PC-9 (cell line): ENCODE measurements at places on chromosomes 1 and 21. TPM values are rescaled to one million over a fixed set of nuclear protein-coding genes. Genes with fewer than 3 reads are reported as not detected.

The KIF21B gene
- 1.9 and 3.7 TPM in 2 replicates for total RNA-seq

- no peak overlapping the region for H3K27ac ChIP-seq
- H3K27me3 ChIP-seq = no peaks in the 10 kb centered on the region
- H3K4me1 ChIP-seq = no peaks in the 10 kb centered on the region
- DNase-seq = no peak
- no peak overlapping the region for H3K4me3 ChIP-seq
Measured at GRCh38 chr1:59415881-59416280, 119.0 kb downstream of the FGGY start.

GRCh38 chr21:36379251-36379650 is 5.9 kb upstream of the CHAF1B start:
- no peaks in the 10 kb centered on the region for H3K36me3 ChIP-seq
- no peak overlapping the region for H3K27ac ChIP-seq
- H3K4me3 ChIP-seq = no peak overlapping the region
- DNase-seq = no peak

GRCh38 chr21:15119486-15119885 is 54.7 kb upstream of the NRIP1 start:
- H3K36me3 ChIP-seq = no peaks in the 10 kb centered on the region
- no peaks in the 10 kb centered on the region for H3K27me3 ChIP-seq
- DNase-seq = no peak
- no peak overlapping the region for H3K4me3 ChIP-seq
- no peak overlapping the region for H3K27ac ChIP-seq
- H3K4me1 ChIP-seq = peaks cover 15% of the 10 kb centered on the region

DNA sequence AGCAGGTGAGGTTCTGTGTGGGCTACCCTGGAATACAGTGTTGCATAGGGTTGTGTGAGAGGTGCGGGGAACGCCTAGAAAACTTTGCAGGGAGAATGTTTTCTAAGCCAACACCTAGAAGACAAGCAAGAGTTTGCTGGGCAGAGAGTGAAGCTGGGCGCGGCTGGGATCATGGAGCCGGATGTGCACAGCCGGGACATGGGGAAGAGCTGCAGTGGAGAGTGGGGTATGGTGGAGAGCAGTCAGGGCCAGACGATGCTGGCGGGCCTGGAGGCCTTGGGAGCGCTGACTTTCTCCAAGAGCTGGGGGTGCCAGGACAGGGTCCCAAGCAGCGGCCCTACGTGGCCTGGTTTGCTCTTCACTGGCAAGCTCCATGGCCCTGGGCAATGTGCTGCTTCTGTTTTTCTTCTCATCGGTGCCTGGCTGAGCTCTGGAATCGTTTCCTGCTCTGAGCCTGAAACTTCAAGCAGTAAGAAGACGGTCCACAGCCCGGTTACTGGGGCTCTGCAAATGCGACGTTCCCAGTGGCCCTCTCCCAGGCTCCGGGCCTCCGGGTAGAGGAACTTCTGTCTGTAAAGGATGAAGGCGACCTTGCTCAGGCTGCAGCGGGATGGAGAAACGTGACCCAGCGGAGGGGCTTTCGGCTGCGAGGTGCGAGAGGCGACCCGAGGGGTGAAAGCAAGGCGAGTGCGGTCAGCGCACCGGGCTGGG is 51.9 kb upstream of the CD34 start:
- DNase-seq = no peak
- H3K36me3 ChIP-seq = no peaks in the 10 kb centered on the region
- H3K27ac ChIP-seq = no peak overlapping the region
- peak overlapping the region; percentile 49; the same call in 1 of the 2 replicates for H3K4me3 ChIP-seq
- H3K27me3 ChIP-seq = peaks cover 15% of the 10 kb centered on the region; the same call in 1 of the 2 replicates

DNA sequence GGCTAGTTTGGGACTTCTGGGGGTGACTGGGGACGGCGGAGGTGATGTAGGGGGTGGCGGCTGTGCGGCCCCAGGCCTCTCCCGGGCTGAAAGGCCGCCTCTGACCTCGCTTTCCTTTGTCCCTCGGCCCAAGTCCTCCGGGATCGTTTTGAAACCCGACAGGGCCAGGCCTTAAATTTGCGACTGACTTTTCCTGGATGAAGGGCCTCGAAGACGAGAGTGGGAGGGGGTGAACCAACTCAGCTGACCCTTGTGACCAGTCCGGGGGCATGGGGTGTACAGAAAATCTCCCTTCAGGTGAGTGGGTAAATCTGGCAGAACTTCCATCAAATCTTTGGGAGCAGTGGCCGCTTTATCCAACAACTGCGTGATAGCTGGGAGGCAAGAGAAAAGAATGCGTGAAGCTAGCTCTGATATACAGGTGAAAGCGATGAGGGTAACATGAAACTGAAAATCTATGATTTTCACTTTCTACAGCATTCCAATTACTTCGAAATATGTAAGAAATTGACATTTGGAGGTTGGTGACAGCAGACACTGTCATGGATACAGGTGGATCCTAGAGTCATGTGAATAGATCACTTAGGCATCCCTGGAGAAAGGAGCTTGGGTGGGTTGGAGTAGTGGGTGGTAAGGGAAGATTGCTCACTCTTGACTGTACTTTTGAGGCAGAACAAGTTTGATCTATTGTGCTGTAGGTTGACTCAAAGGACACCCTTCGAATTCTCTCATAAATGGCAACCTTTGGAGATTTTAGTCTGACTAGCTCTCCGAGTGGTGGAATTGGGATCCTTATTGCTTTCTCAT is 885 bp downstream of the AHCYL1 start:
- no peaks in the 10 kb centered on the region for H3K27me3 ChIP-seq
- H3K4me1 ChIP-seq = peaks cover 84% of the 10 kb centered on the region
- no peak for DNase-seq
- peak overlapping the region; percentile 87 for H3K4me3 ChIP-seq

- H3K27me3 ChIP-seq = no peaks in the 10 kb centered on the region
- H3K4me1 ChIP-seq = peaks cover 70% of the 10 kb centered on the region
- no peaks in the 10 kb centered on the region for H3K36me3 ChIP-seq
- no peak overlapping the region for H3K4me3 ChIP-seq
Measured at GRCh38 chr1:41503538-41504113, 19.1 kb upstream of the EDN2 start.

- DNase-seq = no peak
- H3K36me3 ChIP-seq = no peaks in the 10 kb centered on the region
- peak overlapping the region; percentile 13; the same call in 1 of the 2 replicates for H3K4me3 ChIP-seq
- H3K27me3 ChIP-seq = no peaks in the 10 kb centered on the region
Measured at GRCh38 chr1:95095833-95096217, 21.3 kb upstream of the TLCD4 start.

The CD2 gene
- total RNA-seq = not detected in 2 replicates

The AKNAD1 gene
- not detected in 2 replicates for total RNA-seq

The FCRLB gene
- total RNA-seq = 1.0 and 1.5 TPM in 2 replicates

The S100A6 gene
- total RNA-seq = 873 and 994 TPM in 2 replicates

- no peaks in the 10 kb centered on the region for H3K4me1 ChIP-seq
- H3K4me3 ChIP-seq = no peak overlapping the region
- H3K36me3 ChIP-seq = no peaks in the 10 kb centered on the region
- no peaks in the 10 kb centered on the region for H3K27me3 ChIP-seq
- no peak for DNase-seq
Measured at GRCh38 chr1:89770391-89770790, 50.4 kb upstream of the LRRC8D start.

GRCh38 chr1:15371610-15372545 is 37.8 kb upstream of the EFHD2 start:
- no peaks in the 10 kb centered on the region for H3K27me3 ChIP-seq
- H3K4me1 ChIP-seq = no peaks in the 10 kb centered on the region
- H3K27ac ChIP-seq = no peak overlapping the region
- H3K4me3 ChIP-seq = no peak overlapping the region
- H3K36me3 ChIP-seq = no peaks in the 10 kb centered on the region

DNA sequence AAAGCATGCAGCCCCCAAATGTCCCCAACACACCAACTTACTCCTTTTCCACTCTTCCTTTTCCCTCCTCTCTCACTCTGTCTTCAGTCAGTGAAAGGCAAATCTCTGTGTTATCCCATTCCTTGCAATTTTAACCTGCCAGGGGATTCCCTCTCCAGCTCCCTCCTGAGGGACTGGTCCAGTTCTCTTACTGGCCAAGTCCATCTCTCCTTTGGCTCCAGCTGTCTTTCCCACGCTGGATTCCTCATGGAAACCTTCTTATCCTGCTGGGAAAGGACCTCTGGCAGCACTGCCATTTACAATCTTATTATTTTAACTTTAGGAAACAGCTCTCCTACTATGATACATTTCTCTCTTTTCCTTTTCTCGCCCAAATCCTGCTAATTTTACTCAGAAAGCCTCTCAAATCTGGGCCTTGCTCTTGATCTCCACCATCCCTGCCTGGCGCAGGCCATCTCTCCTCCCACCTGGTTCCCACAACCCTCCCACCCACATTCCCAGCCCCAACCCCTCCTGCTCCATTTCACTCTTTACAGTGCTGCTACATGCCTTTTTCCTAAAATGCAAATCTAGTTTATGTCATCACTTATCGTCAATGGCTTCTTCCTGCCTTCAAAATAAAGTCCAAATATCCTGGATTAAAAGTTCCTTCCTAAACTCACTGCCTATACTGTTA is 72.7 kb upstream of the CNN3 start:
- no peak for DNase-seq
- no peak overlapping the region for H3K4me3 ChIP-seq
- no peaks in the 10 kb centered on the region for H3K27me3 ChIP-seq
- H3K27ac ChIP-seq = no peak overlapping the region
- no peaks in the 10 kb centered on the region for H3K36me3 ChIP-seq
- H3K4me1 ChIP-seq = peaks cover 15% of the 10 kb centered on the region

The LGR6 gene
- total RNA-seq = 5.6 and 7.9 TPM in 2 replicates

- no peak for DNase-seq
- H3K27me3 ChIP-seq = no peaks in the 10 kb centered on the region
- H3K4me3 ChIP-seq = no peak overlapping the region
- no peaks in the 10 kb centered on the region for H3K36me3 ChIP-seq
- H3K4me1 ChIP-seq = no peaks in the 10 kb centered on the region
Measured at GRCh38 chr1:99726818-99727217, 39.6 kb downstream of the FRRS1 start.

GRCh38 chr1:227796359-227796915 is 19.0 kb upstream of the PRSS38 start:
- no peak overlapping the region for H3K4me3 ChIP-seq
- no peak overlapping the region for H3K27ac ChIP-seq
- H3K36me3 ChIP-seq = no peaks in the 10 kb centered on the region

The SLC45A1 gene
- total RNA-seq = 0.20 TPM in 1 of 2 replicates, not detected in the other
